ENCODE measurements at places on chromosomes 5 and 9. TPM values are rescaled to one million over a fixed set of nuclear protein-coding genes. Genes with fewer than 3 reads are reported as not detected.

- peaks cover 1% of the 10 kb centered on the region for H3K4me1 ChIP-seq
- H3K27ac ChIP-seq: no peak overlapping the region
- DNase-seq: no peak
- no peaks in the 10 kb centered on the region for H3K27me3 ChIP-seq
- H3K36me3 ChIP-seq: no peaks in the 10 kb centered on the region
These were observed 92.8 kb downstream of the SNX18 start for GRCh38 chr5:54610197-54610944.

DNA sequence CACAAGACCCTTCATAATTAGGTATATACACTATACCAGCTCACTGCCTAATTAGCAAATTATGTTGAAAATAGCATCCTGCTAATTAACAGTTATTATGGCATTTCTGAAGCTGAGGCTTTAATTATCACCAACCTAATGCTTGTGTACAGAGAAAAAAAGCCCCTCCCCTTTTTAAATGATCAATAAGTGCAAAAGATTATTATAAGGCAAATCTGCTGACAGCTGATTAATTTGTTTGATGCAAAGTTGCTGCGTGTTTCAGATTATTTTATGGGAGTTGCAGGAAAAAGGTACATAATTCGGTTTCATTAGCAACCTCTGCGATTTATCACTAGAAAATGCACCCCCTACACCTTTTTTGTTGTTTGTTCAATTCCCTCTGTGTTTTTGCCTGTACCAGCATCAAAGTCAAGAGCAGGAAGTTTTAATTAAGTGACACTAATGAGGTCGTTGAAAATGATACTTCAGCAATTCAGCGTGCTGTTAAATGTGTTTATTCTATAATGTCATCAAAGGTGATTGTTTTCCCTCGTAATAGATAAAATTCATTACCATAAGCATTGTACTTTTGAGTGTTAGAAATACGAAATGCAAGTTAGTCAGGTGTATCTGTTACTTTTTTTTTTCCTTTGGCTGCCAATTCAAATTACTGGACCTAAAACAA is 170.0 kb downstream of the EBF1 start:
- H3K4me1 ChIP-seq: no peaks in the 10 kb centered on the region
- H3K27me3 ChIP-seq: peaks cover 31% of the 10 kb centered on the region
- no peaks in the 10 kb centered on the region for H3K36me3 ChIP-seq
- H3K4me3 ChIP-seq: no peak overlapping the region
- no peak overlapping the region for H3K27ac ChIP-seq
- DNase-seq: no peak

- no peak for DNase-seq
- peaks cover 3% of the 10 kb centered on the region for H3K4me1 ChIP-seq
- no peaks in the 10 kb centered on the region for H3K36me3 ChIP-seq
- H3K27me3 ChIP-seq: peaks cover 10% of the 10 kb centered on the region
- H3K27ac ChIP-seq: no peak overlapping the region
These were observed 20.5 kb upstream of the CSF1R start for GRCh38 chr5:150106674-150107426.

- H3K27me3 ChIP-seq: no peaks in the 10 kb centered on the region
- no peak overlapping the region for H3K27ac ChIP-seq
- H3K36me3 ChIP-seq: no peaks in the 10 kb centered on the region
- H3K4me1 ChIP-seq: peaks cover 2% of the 10 kb centered on the region
- no peak for DNase-seq
These were observed 804 bp upstream of the IL17B start for GRCh38 chr5:149379818-149380374.

DNA sequence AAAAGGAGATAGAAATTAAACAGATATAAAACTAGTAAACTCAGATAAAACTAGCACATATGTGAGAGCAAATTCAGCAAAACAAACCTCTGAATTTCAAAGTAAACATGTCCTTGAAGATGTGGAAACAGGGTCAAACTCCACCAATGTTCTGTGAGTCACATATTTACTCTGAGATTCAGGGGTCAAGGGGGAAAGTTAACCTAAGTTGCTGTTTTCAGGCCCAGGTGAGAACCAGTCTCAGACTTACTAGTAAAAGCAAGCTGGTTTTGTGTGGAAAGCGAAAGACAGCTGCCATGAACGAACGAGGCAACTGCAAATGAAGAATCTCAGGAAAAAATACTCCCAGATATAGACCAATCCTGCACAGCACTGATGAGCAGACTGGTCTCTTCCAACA is 29.0 kb downstream of the PSMB7 start:
- H3K4me3 ChIP-seq: no peak overlapping the region
- peak overlapping the region; percentile 88 for H3K27ac ChIP-seq
- no peak for DNase-seq
- peaks cover 65% of the 10 kb centered on the region for H3K4me1 ChIP-seq
- H3K27me3 ChIP-seq: no peaks in the 10 kb centered on the region
- H3K36me3 ChIP-seq: peaks cover 10% of the 10 kb centered on the region

DNA sequence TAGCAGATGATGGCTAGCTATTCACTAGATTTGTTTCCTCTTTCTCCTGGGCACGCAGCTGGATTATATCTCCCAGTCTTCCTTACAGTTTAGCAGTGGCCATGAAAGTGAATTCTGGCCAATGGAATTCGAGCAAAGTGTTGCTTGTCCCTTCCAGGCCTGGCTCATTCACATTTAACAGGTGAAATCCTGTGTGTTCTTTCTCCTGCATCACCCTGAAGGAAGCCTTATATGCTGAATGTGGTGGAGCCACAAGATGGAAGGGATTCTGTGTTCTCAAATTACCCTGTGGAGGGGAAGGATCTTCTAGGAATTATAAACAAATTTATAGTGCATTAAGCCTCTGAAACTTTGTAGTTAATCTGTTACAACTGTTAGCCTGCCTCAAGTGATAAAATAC is 8.2 kb upstream of the ELOVL7 start:
- no peaks in the 10 kb centered on the region for H3K36me3 ChIP-seq
- H3K4me3 ChIP-seq: no peak overlapping the region
- no peaks in the 10 kb centered on the region for H3K27me3 ChIP-seq
- DNase-seq: no peak
- H3K4me1 ChIP-seq: no peaks in the 10 kb centered on the region
- no peak overlapping the region for H3K27ac ChIP-seq

- H3K4me1 ChIP-seq: no peaks in the 10 kb centered on the region
- H3K36me3 ChIP-seq: no peaks in the 10 kb centered on the region
- no peak overlapping the region for H3K27ac ChIP-seq
- no peak for DNase-seq
- H3K4me3 ChIP-seq: no peak overlapping the region
- H3K27me3 ChIP-seq: no peaks in the 10 kb centered on the region
These were observed 5.7 kb upstream of the RARS1 start for GRCh38 chr5:168480601-168481000.

The C6 gene
- 0.74 TPM for total RNA-seq

The SPEF2 gene
- 15.6 TPM for total RNA-seq

The TRPM3 gene
- 1.6 TPM for total RNA-seq

The CDKN2AIPNL gene
- 28.3 TPM for total RNA-seq

Measured in progenitor cell of endocrine pancreas (in vitro differentiated cells).